ENCODE measurements at places on chromosomes 7 and 10. TPM values are rescaled to one million over a fixed set of nuclear protein-coding genes. Genes with fewer than 3 reads are reported as not detected.

DNA sequence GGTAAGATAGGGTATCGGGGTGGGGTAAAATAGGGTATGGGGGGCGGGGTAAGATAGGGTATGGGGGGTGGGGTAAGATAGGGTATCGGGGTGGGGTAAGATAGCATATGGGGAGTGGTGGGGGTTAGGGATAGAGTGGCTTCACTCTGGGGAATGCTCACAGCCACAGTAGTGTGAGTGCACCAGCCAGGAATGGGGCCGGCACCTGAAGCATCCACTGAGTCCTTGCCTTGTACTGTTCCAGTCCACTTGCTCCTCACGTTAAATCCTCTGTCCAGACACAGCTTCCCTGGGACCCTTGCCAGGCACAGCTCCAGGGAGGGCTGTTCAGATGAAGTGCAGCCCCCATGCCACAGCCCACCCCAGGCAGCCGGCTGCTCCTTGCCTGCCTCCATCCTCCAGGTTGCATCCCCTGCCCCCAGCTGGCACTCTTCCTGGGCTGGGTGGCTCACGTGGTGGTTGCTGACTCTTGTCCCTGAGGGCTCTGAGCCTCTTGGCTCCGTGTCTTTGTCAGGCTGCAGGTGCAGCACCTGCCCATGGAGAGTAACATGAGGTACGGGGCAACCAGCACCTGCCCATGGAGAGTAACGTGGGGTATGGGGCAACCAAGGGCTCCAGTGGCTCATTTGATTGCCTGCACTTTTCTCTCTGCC, 268.4 kb downstream of the TCERG1L start:
- peak; percentile 36 for DNase-seq

GRCh38 chr10:119316729-119317097, 109.3 kb downstream of the GRK5 start:
- no peak for DNase-seq

DNA sequence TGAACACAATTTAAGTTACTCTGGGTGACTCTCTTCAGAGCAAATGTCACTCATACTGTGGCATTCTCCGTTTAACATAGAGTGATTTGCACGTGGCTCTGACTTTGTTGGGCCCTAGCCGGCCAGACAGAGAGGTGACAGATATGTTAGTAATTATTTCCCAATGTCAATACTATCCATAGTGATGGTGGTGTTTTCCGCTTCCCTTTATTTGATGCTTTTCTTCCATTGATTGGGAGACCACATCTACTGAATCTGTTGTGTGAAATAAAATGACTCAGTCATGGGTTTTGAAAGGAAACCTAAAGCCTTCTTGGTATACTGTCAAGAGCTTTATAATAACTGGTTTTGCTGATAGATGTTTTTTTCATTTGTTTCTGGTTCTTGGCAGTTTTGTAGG, 7.4 kb downstream of the AVL9 start:
- no peak for DNase-seq

- no peak for DNase-seq
These were observed 16.9 kb upstream of the FIGNL1 start for GRCh38 chr7:50466815-50467585.

The GPR141 gene
- not detected for total RNA-seq

DNA sequence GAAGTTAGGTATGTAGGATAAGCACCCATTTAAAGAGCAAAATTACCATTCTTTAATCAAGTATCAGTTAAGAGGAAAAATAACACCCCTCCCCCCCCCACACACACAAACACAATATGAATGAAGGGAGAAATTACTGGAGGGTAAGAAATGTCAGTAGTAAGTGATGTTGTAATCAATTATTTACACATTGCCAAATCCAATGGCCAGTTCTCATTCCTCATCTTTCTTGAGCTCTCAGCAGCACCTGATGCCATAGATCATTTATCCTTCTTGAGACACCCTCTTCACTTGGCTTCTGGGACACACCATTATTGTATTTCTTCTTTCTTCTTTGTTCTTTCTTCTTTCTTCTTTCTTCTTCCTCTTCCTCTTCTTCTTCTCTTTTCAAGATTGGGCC, 33.7 kb upstream of the FAM3C start:
- DNase-seq: no peak

The UCMA gene
- total RNA-seq: not detected

The MGMT gene
- total RNA-seq: 58.5 TPM

The GPR26 gene
- total RNA-seq: not detected

DNA sequence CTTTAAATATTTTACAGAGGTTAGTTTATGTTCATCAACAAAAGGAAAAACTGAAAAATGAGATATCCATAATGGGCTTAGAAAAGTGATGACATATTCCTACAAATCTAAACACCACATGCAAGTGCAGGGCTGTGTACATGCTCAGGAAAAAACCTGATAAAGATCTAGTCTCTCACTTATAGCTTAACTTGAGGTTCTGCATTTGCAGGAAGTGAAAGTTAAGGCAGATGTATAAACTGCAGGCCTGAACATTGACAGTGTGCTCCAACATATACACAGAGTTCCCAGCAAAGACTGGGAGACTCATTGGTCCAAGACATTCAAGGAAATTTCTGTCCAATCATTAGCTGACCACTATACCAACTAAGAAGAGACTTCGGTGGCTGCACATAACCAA, 63.8 kb upstream of the RET start:
- no peak for DNase-seq

DNA sequence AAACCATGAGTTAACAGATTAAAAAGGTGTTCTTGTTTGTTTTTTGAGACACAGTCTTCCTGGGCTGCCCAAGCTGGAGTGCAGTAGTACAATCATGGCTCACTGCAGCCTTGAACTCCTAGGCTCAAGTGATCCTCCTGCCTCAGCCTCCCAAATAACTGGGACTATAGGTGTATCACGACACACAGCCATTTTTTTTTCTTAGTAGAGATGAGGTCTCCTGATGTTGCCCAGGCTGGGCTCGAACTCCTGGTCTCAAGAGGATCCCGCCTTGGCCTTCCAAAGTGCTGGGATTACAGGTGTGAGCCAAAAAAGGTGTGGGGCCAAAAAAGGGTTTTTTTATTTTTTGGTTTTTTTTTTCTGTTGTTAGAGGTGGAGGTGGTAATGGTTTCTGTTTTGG, 29.3 kb downstream of the KMT2C start:
- DNase-seq: no peak

The SPDYE11 gene
- total RNA-seq: not detected

DNA sequence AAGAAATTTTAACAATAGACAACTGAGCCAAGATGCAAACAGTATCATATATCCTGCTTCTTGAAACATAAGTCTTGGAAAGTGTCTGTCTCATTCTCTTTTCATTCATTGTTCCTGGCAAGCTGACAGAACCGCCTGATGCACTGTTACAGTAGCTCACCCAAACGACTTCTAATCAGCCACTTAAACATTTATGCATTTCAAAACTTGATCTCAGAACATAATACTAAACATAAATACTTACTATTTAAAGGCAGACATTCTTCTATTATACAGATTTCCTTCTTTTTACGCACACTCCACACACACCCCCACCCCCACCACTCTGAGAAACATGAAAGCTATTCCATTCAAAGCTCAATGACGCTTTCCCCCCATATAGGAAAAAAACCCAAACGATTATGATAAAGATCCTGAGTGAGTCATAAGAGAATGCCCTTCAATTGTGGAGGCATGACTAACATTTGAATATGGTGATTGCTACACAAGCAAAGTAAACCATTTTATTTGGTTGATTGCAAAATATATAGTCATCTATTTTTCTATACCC, 30.5 kb downstream of the SHTN1 start:
- DNase-seq: no peak

- DNase-seq: no peak
These were observed 28.4 kb upstream of the FAM204A start for GRCh38 chr10:118370499-118370898.

DNA sequence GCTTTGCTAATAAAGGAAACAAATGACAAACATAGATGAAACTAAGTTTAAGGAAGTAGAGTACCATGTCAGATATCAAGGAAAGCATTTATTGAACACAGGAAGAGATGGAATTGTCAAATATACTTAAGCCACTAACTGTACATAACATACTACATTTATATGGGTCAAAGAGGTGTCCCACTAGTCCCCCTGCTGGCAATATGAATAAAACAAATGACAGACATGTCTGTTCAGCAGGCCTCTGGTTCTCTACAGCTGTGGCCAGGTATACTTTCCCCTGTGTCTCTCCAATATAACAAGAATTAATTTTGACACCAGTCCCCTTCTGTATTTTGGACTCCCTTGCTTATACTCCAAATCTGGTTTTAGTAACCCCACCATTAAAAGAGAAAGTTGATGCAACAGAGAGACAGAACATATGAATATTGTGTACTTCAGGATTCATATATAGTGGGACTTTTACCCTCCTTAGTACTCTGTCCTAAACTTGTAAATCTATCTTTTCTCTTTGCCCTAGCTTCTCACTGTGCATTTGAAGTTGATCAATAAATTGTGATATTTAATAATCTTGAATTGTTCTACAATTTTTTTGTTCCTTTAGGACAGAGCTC, 42.9 kb downstream of the CD36 start:
- no peak for DNase-seq

- no peak for DNase-seq
These were observed 157.6 kb downstream of the ATRNL1 start for GRCh38 chr10:115250784-115251183.

DNA sequence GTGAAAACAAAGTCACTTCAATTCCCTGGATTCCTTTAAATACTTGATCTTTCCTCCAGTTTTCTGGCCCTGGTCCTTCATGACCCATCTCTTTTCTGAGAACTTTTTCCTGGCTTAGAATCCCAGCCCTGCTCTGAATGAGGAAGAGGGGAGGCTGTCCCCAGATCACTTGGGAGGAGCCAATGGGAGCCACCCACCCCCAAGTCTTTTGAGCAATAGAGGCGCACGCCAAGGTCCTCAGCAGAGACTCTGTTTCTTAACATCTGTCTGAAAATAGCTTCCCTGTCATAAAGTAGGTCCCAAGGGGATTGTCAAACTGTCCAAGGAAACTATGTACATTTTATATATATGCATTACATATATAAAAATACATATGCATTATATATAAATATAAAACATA, 126.8 kb downstream of the ADRA2A start:
- no peak for DNase-seq

- no peak for DNase-seq
These were observed 178.2 kb upstream of the NRG3 start for GRCh38 chr10:81696609-81697388.

DNA sequence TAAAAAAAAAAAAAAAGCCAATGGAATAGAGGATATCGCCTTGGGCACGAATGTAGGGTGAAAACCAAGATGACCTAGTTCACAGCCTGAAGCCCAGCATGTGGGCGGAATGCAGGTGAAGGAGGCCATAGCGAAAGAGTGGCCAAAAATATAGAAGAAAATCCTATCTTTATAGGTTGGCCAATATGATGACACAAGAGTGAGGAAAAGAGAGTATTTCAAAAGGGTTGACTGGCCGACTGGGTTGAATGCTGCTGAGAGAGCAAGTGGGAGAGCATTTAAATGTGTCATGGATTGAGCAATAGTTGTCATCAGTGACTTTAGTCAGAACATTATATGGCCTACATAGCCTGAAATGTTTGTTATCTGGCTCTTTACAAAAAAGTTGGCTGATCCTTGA, 17.2 kb upstream of the GLI3 start:
- DNase-seq: no peak

The CAV1 gene
- 9.3 TPM for total RNA-seq

- no peak for DNase-seq
These were observed 101.6 kb upstream of the FAM13C start for GRCh38 chr10:59463909-59464308.

The BTBD16 gene
- total RNA-seq: 1.5 TPM

- DNase-seq: no peak
These were observed 7.4 kb upstream of the C10orf67 start for GRCh38 chr10:23351926-23352519.

DNA sequence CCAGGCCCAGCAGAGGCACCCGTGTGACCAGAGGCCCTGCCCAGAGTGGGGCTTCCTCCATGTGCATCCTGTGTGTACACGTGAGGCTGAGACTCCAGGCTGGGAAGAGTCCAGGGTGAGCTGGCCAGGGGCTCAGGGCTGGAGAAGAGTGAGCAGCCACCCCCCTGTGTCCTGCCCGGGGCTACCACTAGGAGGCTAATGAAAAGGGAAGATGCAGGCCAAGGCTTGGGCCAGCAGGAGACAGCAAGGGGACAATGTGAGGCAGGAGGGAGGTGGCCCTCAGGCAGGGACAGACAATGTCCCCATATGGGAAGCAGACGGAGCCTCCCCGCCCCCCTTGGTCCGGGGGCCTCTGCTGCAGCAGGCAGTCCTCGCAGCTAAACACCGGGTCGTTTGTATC, 102.0 kb downstream of the HIF1AN start:
- DNase-seq: no peak

The AKR1D1 gene
- 206 TPM for total RNA-seq

GRCh38 chr10:117005527-117006055, 604 bp upstream of the SHTN1 start:
- DNase-seq: peak; percentile 90

The PRPS1L1 gene
- not detected for total RNA-seq

DNA sequence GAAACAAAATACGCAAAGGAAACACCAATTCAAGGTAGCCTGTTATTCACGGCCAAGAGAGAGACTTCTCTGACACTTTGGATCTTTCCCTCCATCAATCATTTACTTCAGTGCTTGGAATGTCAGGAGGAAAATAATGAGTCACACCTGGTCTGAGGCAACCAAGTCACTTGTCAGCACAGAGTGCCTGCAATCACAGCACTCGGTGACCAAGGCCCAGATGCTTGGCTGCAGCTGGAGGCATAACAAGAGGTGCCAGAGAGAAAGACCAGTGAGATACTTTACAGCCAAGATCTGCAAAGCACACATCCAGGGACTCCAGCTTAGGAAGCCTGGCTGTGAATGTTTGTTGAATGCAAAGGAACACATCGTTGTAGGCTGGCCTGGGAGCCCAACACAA, 33.9 kb downstream of the ASB13 start:
- peak; percentile 81 for DNase-seq

All from left lobe of liver (tissue), 2 donors.